ENCODE measurements at places on chromosomes 2 and 18.

GRCh38 chr2:44881856-44882255 is 59.6 kb upstream of the SIX3 start:
- no peak for DNase-seq

- no peak for DNase-seq
Observed at GRCh38 chr2:209121691-209122090, 302.2 kb upstream of the MAP2 start.

DNA sequence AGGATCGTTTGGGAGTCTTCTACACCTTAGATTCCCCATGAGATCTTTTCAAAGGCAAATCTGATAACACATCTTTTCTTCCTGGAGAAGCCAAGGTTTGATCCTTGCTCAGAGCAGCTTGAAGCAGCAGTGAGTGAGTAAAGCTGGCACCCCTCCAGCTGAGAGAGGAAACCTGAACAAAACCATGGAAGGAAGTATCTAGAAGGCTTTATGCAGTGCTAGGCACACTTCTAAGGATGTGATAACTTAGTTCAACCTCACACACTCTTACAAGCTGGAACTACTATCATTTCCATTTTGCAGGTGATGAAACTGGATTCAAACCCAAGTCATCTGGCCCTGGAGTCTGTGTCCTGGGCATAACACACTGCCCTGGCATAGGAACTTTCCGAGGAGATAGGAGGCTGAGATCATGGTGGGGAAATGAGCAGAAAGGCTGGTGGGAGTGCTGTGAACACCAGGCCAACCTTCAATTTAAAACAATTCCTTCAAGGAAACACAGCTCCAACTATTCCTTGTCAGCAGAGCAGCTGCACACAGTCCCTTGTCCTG is 71.2 kb downstream of the CTAGE1 start:
- no peak for DNase-seq

GRCh38 chr18:21741562-21742314 is 1.1 kb downstream of the MIB1 start:
- DNase-seq: no peak

GRCh38 chr18:62179213-62179612 is 7.6 kb downstream of the PIGN start:
- no peak for DNase-seq

DNA sequence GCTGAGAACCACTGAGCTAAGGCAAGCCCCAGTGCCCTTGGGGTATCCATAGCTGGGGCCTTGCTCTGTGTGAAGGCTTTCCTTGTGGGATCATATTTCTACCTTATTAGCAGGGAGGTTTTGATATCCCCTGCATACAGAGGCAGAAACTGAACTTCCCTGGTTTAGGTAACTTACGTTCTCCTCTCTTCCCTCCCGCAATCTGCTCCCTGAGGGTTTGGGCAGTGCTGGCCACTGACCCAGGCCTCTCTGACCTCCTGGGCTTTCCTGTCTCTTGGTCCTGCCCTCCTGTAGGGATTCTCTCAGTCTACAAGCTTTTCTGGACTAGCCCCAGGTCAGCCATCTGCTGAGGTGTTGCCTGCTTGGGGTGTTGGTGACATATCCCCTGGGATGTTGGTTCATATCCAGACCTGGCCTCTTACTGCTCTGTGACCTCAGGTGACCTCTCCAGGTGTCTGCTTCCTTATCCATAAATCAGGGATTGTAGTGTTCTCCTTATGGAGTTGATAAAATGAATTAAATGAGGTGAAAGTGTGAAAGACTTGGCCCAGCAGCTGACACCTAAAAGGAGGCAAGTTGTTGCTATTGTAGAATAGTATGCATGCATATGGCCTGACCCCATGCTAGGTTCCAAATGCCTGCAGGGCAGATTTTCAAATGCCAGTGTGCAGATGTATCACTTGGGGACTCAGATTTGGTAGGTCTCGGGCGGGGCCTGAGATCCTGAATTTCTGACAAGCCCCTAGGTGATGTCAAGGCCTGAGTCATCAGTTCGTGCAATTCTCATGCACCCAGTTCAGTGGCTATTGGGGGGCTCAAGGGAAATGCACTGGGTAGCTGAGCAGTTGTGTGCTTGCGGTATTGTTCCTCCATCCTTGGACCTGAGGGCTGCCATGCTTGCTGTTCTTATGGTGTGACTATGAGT is 106.6 kb downstream of the FHOD3 start:
- no peak for DNase-seq

- DNase-seq: no peak
Observed at GRCh38 chr2:175441181-175441761, 259.8 kb upstream of the ATP5MC3 start.

GRCh38 chr2:113285816-113286215 is 7.1 kb upstream of the PAX8 start:
- DNase-seq: no peak

- DNase-seq: no peak
Observed at GRCh38 chr2:154707994-154708575, 9.6 kb downstream of the KCNJ3 start.

DNA sequence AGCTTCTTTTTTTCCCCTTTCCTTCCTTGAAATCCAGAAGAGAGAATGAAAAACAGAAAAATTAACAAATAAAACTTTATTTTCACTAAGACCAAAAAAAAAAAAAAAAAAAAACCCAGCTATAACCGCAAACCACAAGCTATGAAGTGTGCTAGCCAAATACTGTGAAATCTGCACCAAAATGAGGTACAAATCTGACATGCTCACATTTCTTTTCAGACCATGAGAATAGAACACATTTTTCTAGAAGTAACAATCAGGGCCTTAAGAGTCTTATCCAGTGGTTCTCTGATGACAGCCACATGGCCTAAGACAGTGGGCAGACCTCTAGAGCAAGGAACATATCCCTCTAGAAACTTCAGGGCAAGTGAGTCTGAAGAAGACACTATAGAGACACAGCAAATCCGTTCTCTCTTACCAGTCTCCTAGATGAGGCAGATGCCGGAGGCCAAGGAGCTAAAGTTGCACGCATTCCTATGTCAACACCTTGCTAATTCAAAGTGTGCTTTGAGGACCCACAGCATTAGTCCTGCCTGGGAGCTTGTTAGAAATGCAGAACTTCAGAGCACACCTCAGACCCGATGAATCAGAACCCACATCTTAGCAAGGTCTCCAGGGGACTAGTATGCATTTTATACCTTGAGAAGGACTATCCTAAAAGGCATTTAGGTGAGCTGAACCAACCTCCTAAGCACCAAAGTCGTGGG is 317.1 kb downstream of the MYCN start:
- no peak for DNase-seq

GRCh38 chr2:132515010-132515409 is 98.4 kb downstream of the GPR39 start:
- no peak for DNase-seq

DNA sequence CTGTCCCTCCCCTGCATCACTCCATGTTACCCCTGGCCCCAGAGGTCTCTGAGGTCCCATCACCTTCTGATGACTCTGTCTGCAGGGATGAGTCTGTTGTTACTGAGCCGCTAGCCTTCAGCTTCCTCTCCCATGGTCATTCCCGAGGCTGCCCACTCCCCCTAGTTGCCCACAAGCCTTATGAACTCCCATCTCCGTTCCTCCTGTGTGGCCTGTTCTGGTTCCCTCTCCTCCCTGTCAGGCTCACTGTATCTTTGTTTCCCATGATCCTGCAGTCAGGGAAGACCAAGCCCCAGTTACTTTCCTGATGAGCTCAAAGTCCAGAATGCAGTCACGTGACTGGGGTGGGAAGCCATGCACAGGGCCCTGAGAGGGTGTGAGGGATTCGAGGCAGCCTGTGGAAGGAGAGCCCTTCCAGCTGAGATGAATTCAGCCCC is 39.5 kb downstream of the INPP4A start:
- DNase-seq: no peak

GRCh38 chr2:147688242-147688641 is 156.6 kb upstream of the ACVR2A start:
- no peak for DNase-seq

DNA sequence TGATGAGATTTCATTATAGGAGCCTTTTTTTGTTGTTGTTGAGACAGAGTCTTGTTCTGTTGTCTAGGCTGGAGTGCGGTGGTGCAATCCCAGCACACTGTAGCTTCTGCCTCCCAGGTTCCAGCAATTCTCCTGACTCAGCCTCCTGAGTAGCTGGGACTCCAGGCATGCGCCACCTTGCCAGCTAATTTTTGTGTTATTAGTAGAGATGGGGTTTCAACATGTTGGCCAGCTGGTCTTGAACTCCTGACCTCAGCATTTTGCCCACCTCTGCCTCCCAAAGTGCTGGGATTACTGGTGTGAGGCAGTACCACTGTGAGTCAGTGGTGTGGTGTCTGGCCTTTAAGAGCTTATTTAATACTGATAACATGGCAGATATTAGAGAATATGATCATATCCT is 60.1 kb downstream of the MOB4 start:
- no peak for DNase-seq

GRCh38 chr18:78758496-78758895 is 221.1 kb upstream of the SALL3 start:
- DNase-seq: no peak

- no peak for DNase-seq
Observed at GRCh38 chr2:71100195-71100964, 29.6 kb downstream of the MCEE start.

GRCh38 chr2:110755491-110756078 is 23.2 kb downstream of the ACOXL start:
- no peak for DNase-seq

DNA sequence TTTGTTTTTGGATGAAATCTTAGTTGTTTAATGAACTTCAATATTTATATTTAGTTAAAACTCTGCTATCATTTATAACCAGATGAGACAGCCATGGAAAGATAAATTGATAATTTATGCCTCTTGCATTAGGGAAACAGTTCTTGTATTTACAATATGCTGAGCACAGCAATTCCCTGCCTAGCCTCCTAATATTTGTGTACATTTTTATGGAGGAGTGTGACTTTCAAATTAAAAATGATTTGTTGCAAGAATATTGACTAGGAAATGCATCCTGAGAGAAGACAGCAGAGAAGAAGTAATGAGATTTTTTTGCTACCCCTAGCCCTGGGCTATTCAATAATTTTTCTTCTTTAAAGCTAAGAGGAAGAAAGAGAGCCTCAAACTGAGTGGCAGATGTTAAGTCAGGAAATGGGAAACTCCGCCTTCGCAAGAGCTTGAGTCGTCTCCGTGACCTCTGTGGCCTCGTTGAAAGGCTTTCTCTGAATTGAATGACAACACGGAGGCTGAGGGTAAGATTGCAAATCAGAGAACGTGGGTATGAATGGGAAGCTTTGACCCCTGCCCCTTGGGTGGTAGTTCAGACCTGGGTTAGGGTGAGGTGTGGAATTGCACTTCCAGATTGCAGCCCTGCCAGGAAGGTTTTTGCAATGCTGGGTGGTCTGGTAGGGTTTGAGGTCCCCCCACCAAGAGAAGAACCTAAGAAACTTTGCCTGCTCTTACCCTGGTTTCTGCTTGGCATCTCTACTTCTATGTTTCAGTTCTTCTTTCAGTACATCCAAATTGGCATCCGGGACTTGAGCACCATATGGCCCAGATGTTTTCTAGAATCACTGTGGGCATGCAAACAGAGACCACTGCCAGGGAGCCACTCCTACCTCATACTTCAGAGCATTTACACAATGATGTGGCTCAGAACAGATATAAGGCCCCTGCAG is 210.3 kb upstream of the RBMS1 start:
- DNase-seq: no peak

GRCh38 chr18:60910534-60910933 is 422.7 kb upstream of the CDH20 start:
- DNase-seq: no peak

Measured in amniotic stem cell (primary cell).